ENCODE measurements at places on chromosomes 7 and 10.

DNA sequence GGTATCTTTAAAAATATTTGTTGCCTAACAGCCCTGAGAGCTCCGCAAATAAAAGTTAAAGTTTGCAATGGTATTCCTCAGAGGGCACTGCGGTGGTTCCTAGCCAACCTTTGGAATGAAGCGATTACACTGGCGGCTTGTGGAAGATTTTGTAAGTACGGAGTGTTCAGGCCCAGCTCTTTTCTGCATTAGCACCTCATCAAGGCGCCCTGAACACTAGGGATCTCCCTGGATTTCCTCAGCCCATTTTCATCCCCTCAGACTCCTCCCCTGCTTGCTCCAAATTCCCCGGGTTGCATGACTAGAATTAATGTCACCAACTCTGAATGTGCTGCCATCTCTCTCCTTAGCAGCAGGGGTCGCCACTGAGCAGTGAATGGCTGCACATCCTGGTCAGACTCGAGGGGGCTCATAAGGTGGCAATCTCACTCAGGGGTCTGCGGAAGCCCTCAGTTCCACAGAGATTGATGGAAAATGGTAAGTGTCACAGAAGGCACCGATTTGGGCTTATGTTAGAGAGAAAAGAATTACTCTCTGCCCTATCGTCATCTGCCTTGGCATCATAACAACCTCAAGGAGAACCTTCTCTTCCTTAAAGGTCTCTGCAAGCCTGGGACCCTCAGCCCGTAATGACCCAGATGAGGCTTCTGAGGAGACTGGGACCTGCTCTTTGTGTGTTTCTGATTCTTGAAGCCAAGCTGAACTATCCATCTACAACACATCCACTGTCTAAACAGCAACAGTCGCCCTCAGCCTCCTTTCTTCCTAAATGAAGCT is 262.8 kb upstream of the AOAH start:
- DNase-seq: no peak

DNA sequence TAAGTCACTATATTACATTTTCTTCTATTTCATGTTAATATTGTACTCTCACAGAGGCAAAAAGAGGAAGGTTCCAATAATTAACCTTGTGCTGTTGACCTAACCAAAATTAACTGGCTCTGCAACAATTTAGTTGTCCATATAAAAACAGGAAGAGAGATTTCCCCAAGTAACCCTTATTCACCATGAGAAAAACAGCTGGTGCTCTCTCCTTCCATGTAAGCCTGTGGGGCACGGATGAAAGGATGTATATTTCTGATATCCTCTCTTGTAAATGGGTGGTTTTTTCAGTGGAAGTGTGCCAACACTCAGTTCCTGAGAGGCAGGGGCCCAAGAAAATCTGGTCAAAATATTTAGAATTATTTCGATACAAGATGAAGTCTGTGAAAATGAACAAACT is 358.1 kb downstream of the CRPPA start:
- no peak for DNase-seq

- no peak for DNase-seq
Observed at GRCh38 chr7:136883046-136883445, 14.6 kb downstream of the CHRM2 start.

- DNase-seq: no peak
Observed at GRCh38 chr7:157487046-157487770, 150.4 kb downstream of the DNAJB6 start.

- DNase-seq: no peak
Observed at GRCh38 chr7:108079648-108080591, 50.2 kb downstream of the LAMB4 start.

DNA sequence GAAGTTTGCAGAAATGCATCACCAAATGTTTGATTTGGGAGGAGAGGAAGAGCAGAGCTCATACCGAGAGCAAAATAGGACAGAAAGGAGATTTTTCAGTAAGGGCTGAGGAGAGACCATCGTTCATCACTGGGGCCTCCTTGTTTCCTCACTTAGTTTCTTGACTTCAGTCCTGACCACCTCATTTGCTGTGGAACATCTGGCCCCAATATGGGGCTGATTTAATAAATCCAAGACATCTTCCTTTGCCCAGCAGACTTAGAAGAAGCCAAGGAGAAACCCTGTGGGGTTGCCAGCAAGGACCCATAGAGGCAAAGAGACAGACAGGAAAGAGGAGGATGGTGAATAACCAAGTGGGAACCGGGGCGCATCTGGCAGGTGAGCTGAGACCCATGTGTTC is 60.4 kb downstream of the CHST3 start:
- no peak for DNase-seq

DNA sequence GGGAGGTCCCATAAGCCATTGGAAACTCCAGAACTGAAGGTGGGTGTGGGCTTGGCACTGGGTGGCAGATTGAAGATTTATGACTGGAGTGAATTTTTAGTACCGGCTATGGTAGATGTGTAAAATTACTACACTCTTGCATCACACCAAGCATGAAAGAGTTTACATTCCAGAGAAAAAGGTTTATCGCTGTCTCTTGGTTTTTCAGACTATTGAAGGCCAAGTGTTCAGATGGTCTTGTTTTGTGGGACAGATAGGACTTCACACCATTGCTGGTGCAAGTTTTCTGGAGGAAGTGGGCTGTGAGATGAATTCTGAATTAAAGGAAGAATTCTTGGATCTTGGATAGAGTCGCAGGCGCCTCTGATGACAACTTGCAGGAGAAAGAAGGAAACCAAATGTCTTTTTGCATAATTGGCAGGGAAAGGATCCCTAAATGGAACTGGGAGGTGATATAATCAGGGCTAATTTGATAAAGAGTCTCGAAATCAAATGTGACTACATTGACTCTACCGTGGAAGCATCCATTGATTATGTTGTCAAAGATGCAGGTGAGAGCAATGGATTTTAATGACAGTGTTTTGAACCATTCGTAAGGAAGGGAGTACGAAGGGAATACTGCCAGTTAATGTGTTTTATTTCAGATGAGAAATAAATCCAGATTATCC is 14.2 kb upstream of the NMT2 start:
- DNase-seq: no peak

GRCh38 chr10:77940627-77941026 is 14.1 kb upstream of the DLG5 start:
- DNase-seq: no peak

GRCh38 chr10:72104472-72105097 is 16.2 kb upstream of the SPOCK2 start:
- no peak for DNase-seq

DNA sequence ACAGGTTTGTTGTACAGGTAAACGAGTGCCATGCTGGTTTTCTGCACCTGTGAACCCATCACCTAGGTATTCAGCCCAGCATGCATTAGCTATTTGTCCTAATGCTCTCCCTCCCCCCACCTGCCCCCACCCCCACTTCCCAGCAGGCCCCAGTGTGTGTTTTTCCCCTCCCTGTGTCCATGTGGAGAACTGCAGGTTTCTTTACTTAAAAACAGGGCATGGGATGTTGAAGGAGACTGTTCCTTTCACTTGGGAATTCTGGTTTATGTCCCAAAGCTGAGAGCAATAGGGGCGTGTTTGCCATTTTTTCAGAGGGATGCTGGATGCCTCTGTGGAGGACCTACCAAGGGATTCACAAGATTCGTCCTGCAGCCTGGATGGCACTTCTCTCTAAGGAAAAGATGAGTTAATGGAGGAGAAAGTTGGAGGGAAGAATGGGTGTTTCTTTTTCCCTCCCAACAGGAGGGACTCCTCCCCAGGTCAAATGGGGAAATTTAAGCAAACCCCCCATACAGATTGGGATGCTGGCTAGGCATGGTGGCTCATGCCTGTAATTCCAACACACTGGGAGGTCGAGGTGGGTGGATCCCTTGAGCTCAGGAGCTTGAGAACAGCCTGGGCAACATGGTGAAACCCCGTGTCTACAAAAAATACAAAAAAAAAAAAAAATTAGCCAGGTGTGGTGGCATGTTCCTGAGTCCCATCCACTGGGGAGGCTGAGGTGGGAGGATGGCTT is 136.0 kb downstream of the GALNT17 start:
- DNase-seq: no peak

- no peak for DNase-seq
Observed at GRCh38 chr10:60853107-60853506, 74.8 kb downstream of the CDK1 start.

GRCh38 chr7:117808341-117808757 is 64.9 kb downstream of the CTTNBP2 start:
- no peak for DNase-seq

DNA sequence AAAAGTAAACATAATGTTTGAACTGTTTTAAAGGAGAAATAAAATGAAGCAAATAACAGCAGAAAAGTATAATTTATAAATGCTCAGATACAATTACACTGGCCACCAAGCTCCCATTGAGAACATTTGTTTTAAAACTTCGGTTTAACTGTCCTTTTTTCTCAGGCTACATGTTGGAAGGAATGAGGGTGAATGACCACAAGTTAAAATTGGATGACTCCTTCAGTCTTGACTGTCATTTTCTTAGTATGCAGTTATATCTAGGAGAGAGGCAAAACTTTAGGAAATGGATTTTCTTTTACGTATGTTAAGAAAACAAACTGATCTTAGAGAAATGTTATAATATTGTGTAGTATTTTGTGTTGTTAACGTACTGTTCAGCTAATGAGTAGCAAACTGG is 5.0 kb downstream of the TRIM24 start:
- no peak for DNase-seq

DNA sequence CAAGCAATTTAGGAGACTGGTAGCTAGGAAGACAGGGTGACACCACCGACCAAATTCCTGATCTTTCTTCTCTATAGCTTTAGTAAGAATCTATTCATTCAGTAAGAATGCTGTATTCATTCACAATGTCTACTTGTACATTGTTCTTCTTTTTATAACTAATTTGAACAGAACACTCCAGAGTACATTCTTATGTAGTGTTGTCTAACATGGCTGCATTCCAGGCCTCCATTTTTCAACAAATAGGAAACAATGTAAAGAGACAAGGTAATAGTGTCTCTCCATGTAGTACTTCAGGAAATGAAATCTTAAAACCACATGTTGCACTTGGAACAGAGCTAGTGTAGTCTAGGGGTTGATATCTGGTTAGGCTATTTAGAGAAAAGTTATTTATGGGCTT is 1.8 kb downstream of the VCL start:
- DNase-seq: no peak

- no peak for DNase-seq
Observed at GRCh38 chr10:44576702-44577191, 191.8 kb upstream of the CXCL12 start.

DNA sequence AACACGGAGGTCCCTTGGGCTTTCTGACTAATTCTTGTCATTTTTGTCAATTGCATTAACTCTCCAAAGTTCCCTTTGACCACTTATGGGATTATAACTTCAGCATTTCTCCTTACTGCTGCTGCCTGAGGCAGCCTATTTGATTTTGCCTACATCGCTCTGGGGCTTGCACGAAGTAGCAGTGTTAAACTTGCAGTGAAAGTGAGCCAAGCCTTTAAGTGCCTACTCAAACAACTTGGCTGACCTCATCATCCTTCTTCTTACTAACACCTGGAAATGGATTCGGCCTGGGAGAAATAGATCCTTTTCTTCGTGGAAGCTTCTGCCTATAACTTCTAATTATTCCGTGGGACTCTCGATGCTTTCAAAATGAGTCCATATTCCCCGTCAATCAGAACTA is 76.6 kb downstream of the DGKB start:
- DNase-seq: no peak

DNA sequence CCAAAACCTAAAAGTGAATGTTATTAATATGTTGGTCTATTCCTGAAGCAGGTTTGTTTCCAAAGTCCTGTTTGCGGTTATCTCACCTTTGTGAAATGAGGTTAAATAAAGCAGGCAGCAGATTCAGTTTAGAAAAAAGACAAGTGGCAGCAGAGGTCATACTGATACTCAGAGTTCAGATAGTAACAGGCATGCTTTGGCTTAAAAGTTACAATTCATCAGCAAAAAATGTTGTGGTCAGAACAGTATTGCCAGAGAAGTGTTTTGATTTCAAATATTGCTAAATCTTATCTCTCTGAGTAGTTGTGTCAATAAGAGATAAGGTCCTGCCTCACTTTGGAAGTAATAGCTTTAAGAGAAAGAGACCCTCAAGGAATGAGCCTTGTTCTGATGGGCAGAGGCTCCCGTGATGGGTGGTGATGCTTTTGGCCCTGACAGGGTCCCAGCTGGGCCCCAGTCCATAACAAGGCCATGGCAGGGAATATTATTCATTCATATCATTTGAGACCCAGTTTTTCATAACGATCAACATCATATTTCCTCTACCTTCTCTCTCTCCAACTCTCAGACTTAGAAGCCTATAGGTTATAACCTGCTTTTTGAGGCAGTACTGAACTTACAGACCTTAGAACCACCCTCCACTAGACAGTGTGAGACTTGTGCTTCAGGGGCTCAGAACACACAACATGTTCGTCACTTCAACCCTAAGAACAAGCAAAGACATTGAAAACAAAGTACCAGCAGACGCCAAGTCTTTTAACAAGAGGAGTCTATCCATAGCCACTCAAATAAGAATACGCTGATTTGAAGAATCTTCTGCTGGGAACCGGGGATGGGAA is 58.5 kb upstream of the AHR start:
- no peak for DNase-seq

DNA sequence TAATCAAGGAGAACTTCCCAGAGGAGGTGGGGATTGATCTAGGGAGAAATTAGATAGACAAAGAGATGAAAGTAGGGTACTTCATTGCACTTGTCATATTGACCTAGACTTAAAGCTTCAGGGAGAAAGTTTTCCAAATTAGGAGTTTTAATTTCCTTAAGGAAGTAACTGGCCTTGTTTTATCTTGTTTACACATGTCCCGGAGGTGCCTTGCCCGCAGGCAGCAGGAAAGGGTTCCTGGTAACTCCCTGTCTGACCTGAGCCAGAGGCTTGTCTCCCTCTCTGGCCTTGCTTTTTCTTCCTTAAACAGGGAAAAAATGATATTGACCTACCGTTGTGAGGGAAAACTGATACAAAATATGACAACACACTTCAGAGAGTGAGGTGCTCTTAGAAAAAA is 181.6 kb downstream of the EVX1 start:
- DNase-seq: no peak

GRCh38 chr10:25125201-25125611 is 49.6 kb upstream of the GPR158 start:
- DNase-seq: no peak

DNA sequence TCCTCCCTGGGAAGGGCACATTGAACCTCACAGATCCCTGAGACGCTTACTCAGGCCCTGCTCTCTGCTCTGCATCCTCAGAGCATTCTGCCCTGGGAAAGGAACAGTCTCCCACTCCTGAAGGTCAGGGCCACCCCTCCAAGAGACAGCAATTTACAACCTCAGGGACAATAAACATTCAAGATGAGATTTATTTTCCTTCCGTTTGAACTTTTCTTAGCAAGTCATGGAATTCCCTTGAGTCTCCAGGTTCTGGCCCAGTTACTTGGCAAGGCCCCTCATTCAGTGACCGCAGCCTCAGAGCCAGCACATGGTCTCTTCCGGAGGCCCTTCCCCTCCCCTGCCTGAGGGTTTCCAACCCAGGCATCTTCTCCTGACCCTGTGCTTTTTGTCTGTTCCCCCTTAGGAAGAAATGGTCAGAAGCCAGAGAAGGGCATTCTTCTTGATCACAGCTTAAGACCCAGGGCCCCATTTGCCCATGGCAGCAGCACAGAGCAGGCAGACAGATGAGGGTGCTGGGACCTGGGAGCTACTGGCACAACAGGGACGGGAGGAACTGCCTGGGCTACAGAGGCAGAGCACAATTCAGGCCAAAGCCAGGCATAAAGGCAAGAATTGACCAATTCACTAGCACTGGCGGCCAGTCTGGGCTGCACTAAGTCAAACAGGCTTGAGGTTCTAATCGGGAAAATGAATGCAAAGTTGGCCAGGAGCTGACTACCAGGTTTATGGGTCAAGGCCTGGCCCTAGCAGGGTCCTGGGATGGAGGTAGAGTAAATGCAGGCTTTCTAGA is 56.7 kb downstream of the VSTM4 start:
- no peak for DNase-seq

- no peak for DNase-seq
Observed at GRCh38 chr7:155850766-155851678, 38.8 kb upstream of the SHH start.

All from stimulated activated CD4-positive, alpha-beta T cell treated with anti-CD3 and anti-CD28 coated beads, Interleukin-15, amount 100 ng/mL, for 1 hour (primary cell).